Tracheal epithelial cell (primary cell): ENCODE measurements at places on chromosomes 11 and 22. TPM values are rescaled to one million over a fixed set of nuclear protein-coding genes. Genes with fewer than 3 reads are reported as not detected.

Gene EPS8L2
- 165 and 183 TPM in 2 replicates for total RNA-seq

Gene MUC2
- not detected in 2 replicates for total RNA-seq

Gene OLFML1
- total RNA-seq = 0.21 TPM in 1 of 2 replicates, not detected in the other

Gene GALNT18
- total RNA-seq = 31.8 and 38.8 TPM in 2 replicates

Gene PAMR1
- total RNA-seq = 2.6 and 5.8 TPM in 2 replicates

Gene GP1BB
- under 0.01 and 3.1 TPM in 2 replicates for total RNA-seq

Gene VPREB1
- total RNA-seq = not detected in 2 replicates

Gene APOBEC3B
- total RNA-seq = 0.72 TPM in 1 of 2 replicates, not detected in the other

Gene TSGA10IP
- total RNA-seq = not detected in 2 replicates

Gene NUDT8
- total RNA-seq = 10.6 and 14.7 TPM in 2 replicates

Gene APOA4
- not detected in 2 replicates for total RNA-seq

Gene OVCH2
- 0.48 TPM in 1 of 2 replicates, not detected in the other for total RNA-seq

Gene CASP5
- total RNA-seq = 1.1 TPM in 1 of 2 replicates, not detected in the other

Gene TMEM126A
- total RNA-seq = 30.8 and 40.5 TPM in 2 replicates

Gene TSSK2
- not detected in 2 replicates for total RNA-seq

Gene SCO2
- 0.72 and 10.2 TPM in 2 replicates for total RNA-seq

Gene FAT3
- 0.21 and 1.9 TPM in 2 replicates for total RNA-seq

Gene GDPD4
- total RNA-seq = not detected in 2 replicates

Gene CSRP3
- not detected in 2 replicates for total RNA-seq

Gene C22orf31
- not detected in 2 replicates for total RNA-seq

Gene MISFA
- 1.9 TPM in 1 of 2 replicates, not detected in the other for total RNA-seq

Gene WNT11
- under 0.01 TPM in 1 of 2 replicates, not detected in the other for total RNA-seq

Gene PKDREJ
- total RNA-seq = not detected in 2 replicates

Gene KIF18A
- 0.43 and 1.7 TPM in 2 replicates for total RNA-seq

Gene GRAP2
- under 0.01 TPM in 1 of 2 replicates, not detected in the other for total RNA-seq

Gene SMTNL1
- not detected in 2 replicates for total RNA-seq

Gene GAB2
- 2.8 and 4.3 TPM in 2 replicates for total RNA-seq

Gene P2RX6
- total RNA-seq = 0.48 TPM in 1 of 2 replicates, not detected in the other

Gene RSF1
- 20.2 and 40.5 TPM in 2 replicates for total RNA-seq

Gene GTSE1
- total RNA-seq = 0.21 and 0.48 TPM in 2 replicates

Gene CHRM4
- not detected in 2 replicates for total RNA-seq

Gene OR8A1
- not detected in 2 replicates for total RNA-seq

Gene ADAMTS15
- 0.21 and 0.24 TPM in 2 replicates for total RNA-seq

Gene MUC5AC
- under 0.01 TPM in 1 of 2 replicates, not detected in the other for total RNA-seq

Gene MEI1
- 0.48 TPM in 1 of 2 replicates, not detected in the other for total RNA-seq
